NT2/D1 (cell line): ENCODE measurements at places on chromosomes 6 and 20.

DNA sequence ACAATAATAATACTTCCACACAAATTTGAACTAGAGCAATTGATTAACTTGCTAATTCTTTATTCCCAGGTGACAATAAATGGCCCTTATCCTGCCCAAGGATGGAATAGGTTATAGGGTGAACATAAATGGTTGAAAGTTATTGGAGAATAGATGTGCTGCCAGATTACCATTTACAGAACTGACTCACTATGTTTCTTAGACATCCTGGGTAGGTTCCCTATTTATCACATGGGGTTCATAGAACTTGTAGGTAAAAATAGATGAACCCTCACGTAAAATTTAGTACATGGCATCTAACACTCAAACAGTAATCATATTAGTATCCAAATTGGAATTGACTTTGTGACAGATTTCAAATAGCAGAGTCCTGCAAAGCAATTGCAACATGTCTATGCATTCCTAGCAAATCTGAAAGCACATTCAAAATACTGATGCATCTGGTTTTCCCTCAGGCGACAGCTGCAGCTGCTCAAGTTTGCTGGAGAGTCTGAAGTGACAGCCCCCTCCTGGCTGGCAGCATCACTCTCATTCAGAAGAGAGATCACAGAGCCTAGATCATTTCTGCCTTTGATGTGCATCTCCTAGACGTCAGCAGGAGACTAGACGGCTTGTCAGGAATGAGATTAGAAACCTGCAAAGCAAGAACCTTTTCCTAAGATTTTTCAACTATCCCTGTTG is 80.2 kb upstream of the RNF217 start:
- no peak for DNase-seq

GRCh38 chr6:148516217-148516616 is 173.6 kb downstream of the SASH1 start:
- no peak for DNase-seq

DNA sequence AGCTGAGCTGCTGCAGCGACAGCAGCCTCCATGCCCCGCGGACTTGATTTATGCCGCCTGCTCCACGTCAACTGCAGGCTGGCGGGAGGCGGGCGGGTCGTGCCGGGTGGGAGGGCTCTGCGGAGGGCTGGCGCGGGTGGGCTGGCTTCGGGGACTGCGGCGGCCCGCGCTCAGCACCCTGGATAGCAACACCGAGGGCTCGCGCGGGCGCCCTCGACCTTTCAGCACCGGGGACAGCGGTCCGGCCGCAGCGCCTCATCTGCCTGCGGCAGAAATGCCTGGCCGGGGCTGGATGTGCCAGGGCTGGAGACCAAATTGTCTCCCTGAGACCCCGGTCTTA is 792 bp downstream of the SNAP25 start:
- DNase-seq, result no peak

DNA sequence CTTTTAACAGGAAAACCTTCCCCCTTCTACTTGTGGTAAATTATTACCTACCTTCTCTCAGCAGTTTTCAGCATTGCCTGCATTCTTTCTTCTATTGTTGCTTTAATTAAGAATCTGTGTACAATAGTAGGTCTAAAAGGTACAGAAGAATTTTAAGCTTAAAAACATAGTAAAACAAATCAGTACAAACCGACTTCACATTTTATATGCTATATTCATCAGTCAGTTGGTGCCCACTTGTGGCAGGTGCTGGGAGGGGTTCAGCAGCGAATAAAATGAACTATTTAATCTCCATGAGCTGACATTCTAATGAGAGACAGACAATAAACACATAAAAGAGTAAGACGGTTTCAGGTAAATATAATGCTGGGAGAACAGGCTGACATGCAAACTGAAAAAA is 73.4 kb upstream of the FBXO30 start:
- no peak for DNase-seq

GRCh38 chr6:145787688-145788087 is 26.9 kb downstream of the FBXO30 start:
- no peak for DNase-seq

GRCh38 chr6:166737261-166737660 is 110.2 kb upstream of the RPS6KA2 start:
- no peak for DNase-seq

GRCh38 chr6:144895313-144896278 is 610.5 kb downstream of the UTRN start:
- peak; percentile 25 for DNase-seq
